T-helper 1 cell treated with Interleukin-12 subunit alpha and Interleukin-12 subunit beta and Interleukin-4 antibody, amounts not matched to agents 30 ng/mL and 1 ng/mL, for 36 hours (primary cell): ENCODE measurements at places on chromosomes 3 and 15. TPM values are rescaled to one million over a fixed set of nuclear protein-coding genes. Genes with fewer than 3 reads are reported as not detected.

OXSM gene
- 11.6 and 11.8 TPM in 2 replicates for total RNA-seq

CTXN2 gene
- total RNA-seq = not detected in 2 replicates

CLDN16 gene
- total RNA-seq = not detected in 2 replicates

EFHB gene
- total RNA-seq = 0.37 TPM in 1 of 2 replicates, not detected in the other

IGDCC3 gene
- not detected in 2 replicates for total RNA-seq
